ENCODE measurements at places on chromosomes 11 and 22.

- no peak for DNase-seq
Measured at GRCh38 chr22:43396321-43396933, 15.4 kb upstream of the MPPED1 start.

DNA sequence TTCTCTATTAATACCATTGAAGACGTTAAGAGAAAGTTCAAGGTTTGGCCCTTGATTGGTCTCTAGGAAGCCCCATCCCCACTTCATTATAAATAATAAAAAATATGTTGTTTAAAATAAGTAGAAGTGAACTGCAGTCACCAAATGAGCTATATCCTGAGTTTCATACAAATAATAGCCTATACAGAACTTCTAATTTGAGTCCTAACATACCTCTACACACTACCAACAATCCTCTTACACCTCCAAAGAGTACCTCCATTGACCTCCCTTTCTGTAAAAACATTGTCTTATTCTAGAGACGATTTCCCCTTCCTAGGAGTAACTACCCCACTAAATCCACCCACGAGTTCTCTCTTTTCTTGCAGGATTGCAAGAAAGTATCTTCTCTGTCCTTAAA, 7.2 kb upstream of the HBD start:
- no peak for DNase-seq

- DNase-seq = no peak
Measured at GRCh38 chr22:32839831-32840584, 38.5 kb downstream of the TIMP3 start.

DNA sequence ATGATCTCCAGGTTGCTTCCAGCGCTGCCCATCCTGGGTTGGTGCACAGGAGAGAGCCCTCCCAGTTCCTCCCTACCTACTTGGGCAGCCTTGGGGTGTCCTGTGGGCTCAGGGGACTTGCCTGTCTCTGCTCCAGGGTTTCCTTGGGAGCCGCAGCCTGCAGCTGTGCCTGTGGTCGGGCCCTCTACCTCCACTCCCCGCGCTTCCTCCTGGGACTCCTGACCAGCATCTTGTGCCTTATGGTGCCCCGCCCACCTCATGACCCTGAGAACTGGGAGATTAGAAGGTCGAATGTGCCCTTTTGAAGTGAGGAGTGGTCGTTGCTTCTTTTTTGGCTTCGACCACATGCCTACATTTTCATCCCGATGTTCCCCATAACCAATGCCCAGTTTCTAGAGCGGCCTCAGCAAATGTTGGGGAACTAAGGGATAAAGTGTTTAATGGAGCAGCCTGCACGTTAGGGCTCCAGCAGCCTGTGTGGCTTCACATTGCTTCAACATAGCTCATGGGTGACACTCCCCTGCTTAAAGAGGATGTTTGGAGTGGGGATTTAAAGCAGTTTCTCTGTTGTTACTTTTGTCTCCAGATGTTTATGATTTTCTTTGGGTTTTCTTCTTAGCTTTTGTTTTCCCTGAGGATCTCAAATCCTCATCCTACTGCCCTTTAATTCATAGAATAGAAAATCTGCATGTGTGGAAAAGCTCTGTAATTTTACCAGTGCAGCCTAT, 248.8 kb downstream of the TBC1D22A start:
- no peak for DNase-seq

Measured in ureter (tissue), 1 donor.